ENCODE measurements at places on chromosomes 13 and 19.

DNA sequence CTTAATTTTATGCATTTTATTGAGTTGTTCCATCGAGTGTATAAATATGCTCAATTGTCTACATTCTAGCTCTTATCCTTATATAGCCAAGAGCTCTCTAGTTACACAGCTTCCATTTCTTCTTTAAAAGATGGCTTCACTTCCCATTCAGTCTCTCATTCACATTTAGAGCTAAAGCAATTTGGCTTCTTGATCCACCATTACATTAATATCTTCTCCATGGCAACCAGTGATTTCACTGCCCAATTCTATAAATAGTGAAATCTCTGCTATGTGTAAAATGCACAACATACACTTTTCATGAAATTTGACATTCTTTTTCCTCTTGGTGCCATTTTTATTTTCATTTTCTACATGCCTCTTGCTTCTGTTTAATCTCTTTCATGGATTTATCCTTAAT, 696.9 kb upstream of the ATXN8OS start:
- no peak for DNase-seq

GRCh38 chr13:106596275-106596937, 28.5 kb upstream of the ARGLU1 start:
- DNase-seq, result no peak

GRCh38 chr19:49746206-49746958, 16.7 kb downstream of the TSKS start:
- no peak for DNase-seq

GRCh38 chr19:39315933-39316332, 4.7 kb downstream of the LRFN1 start:
- DNase-seq, result no peak

- DNase-seq, result no peak
Measured at GRCh38 chr19:38722947-38723605, 21.2 kb downstream of the CAPN12 start.

- DNase-seq, result no peak
Measured at GRCh38 chr19:5823579-5824281, 15.8 kb downstream of the FUT6 start.
